ENCODE measurements at places on chromosomes 16 and 17.

GRCh38 chr16:87993901-87994300 is 42.7 kb downstream of the BANP start:
- DNase-seq: no peak

DNA sequence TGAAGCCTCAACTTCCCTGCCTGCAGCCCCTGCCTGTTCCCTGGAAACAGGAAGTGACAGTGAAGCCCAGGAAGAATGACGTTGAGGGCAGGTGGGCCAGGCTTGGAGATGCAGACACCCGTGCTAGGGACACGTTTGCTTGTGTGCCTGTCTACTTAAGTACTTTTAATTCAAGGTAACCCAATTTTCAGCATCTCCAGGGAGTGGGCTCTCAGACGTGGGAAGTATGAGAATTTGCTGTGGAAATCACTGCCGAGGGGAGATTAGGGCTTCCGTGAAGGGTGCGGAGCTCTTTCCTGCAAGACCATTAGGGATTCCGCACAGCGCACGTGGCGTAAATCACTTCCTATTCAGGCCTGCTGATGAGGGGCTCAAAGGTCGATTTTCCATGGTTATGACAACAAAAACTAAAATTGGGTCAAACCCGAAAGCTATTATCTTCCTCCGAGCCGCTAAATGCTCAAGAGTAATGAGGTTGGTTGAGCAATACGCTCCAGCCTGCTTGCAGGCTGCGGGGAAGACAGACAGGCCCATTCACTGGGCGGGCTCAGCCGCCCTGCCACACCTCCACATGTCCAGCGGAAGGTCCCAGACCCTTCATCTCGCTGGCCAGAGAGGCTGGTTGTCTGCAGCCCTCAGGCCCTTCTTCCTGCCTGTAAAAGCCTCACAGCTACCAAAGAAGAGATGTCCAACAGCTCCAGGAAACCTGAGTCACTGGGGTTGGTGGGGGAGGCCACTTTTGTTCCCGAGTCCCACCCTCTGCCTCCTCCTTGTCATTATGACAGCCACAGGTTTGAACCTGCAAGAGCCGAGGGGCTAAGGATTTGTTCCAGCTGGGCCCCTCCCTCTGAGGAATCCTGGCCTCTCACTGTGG is 109.9 kb downstream of the RBFOX3 start:
- DNase-seq: no peak

- no peak for DNase-seq
Measured at GRCh38 chr17:82112914-82113311, 14.9 kb upstream of the FASN start.

DNA sequence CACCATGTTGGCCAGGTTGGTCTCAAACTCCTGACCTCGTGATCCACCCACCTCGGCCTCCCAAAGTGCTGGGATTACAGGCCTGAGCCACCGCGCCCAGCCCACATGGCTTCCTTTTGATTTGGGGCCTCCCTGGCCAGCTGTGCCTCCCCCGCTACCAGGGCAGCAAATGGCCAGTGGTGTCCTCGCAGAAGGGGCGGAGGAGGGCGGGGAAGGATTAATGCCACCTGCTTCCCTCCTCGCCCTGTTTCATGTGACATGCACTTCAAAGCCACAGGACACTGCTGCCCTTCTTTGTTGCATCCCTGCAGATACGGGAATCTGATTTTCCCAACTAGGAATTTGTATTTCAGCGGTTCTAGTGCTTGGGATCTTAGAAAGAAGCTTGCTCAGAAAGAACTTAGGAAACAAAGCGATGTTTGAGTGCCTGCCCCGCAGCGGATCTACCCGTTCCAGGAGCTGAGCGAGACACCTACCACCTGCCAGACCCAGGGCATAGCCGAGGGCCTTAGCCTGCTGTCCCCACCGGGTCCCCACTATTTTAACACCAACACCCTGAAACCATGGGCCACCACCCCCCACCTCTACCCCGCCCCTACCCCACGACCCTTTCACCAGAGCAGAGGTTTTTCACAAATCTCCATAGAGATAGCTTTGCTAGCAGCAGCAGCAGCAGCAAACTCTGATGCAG is 37.7 kb upstream of the CCDC182 start:
- DNase-seq: no peak
